Vein endothelial cell (primary cell): ENCODE measurements at places on chromosomes 4 and X. TPM values are rescaled to one million over a fixed set of nuclear protein-coding genes. Genes with fewer than 3 reads are reported as not detected.

The MAGEA9B gene
- total RNA-seq: not detected in 2 replicates

The EXOC1L gene
- not detected in 2 replicates for total RNA-seq

The GAGE12E gene
- total RNA-seq: not detected in 2 replicates

The RAB9B gene
- 0.76 and 0.98 TPM in 2 replicates for total RNA-seq

The STAP1 gene
- not detected in 2 replicates for total RNA-seq

The ADGRL3 gene
- total RNA-seq: not detected in 2 replicates

The SPACA5 gene
- total RNA-seq: not detected in 2 replicates

The RAB39B gene
- 0.10 TPM in 1 of 2 replicates, not detected in the other for total RNA-seq

The ARHGAP36 gene
- total RNA-seq: 0.10 TPM in 1 of 2 replicates, not detected in the other

The RASGEF1B gene
- total RNA-seq: 0.29 and 0.33 TPM in 2 replicates

The PIM2 gene
- total RNA-seq: 6.8 and 7.8 TPM in 2 replicates

The SHISA3 gene
- 0.65 and 1.8 TPM in 2 replicates for total RNA-seq

The DGKK gene
- total RNA-seq: under 0.01 TPM in 1 of 2 replicates, not detected in the other

The PASD1 gene
- not detected in 2 replicates for total RNA-seq

The TLR8 gene
- total RNA-seq: not detected in 2 replicates

The TRIM75 gene
- total RNA-seq: not detected in 2 replicates

The TMSB15B gene
- total RNA-seq: 6.2 and 8.9 TPM in 2 replicates

The DOCK11 gene
- total RNA-seq: 0.33 and 0.38 TPM in 2 replicates

The CITED1 gene
- not detected in 2 replicates for total RNA-seq

The MAGEA11 gene
- not detected in 2 replicates for total RNA-seq

The STAG2 gene
- 71.5 and 77.0 TPM in 2 replicates for total RNA-seq

The AREG gene
- total RNA-seq: 0.29 TPM in 1 of 2 replicates, not detected in the other

The PRRG1 gene
- 56.8 and 72.2 TPM in 2 replicates for total RNA-seq

The HSFX2 gene
- not detected in 2 replicates for total RNA-seq

The TCEAL6 gene
- total RNA-seq: not detected in 2 replicates

The COX7B2 gene
- total RNA-seq: not detected in 2 replicates

The TMPRSS11E gene
- not detected in 2 replicates for total RNA-seq

The TRIM60 gene
- not detected in 2 replicates for total RNA-seq

The PLP1 gene
- total RNA-seq: not detected in 2 replicates

The UGT8 gene
- total RNA-seq: not detected in 2 replicates

The HERC5 gene
- total RNA-seq: 1.1 and 2.0 TPM in 2 replicates

The SLC9B1 gene
- total RNA-seq: 0.57 TPM in 1 of 2 replicates, not detected in the other

The OCIAD2 gene
- total RNA-seq: 63.7 and 83.3 TPM in 2 replicates

The HMGN5 gene
- 0.98 and 1.1 TPM in 2 replicates for total RNA-seq

The FAM47A gene
- total RNA-seq: not detected in 2 replicates
